ENCODE measurements at places on chromosomes 3 and 15.

- no peak for DNase-seq
Measured at GRCh38 chr15:73838831-73839426, 34.4 kb upstream of the TBC1D21 start.

DNA sequence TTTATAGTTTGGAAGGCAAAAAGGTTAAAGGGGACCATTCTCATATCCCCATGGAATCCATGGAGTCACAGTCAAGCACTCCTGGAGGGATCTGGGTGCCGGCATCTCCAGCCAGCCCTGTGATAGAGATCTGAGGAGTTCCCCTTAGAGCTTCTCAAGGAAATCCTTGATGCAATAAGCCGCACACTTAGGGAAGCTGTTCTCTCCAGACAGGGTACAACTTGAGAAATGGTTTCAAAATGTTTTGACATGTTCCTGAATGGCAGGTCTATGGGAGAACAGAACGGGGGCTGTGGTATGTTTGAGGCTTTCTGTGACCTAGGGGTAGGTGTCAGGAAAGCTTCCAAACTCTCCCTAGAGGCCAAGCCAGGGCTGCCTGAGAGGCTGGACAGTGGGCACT is 292.9 kb downstream of the TLE3 start:
- DNase-seq, result peak; percentile 86

DNA sequence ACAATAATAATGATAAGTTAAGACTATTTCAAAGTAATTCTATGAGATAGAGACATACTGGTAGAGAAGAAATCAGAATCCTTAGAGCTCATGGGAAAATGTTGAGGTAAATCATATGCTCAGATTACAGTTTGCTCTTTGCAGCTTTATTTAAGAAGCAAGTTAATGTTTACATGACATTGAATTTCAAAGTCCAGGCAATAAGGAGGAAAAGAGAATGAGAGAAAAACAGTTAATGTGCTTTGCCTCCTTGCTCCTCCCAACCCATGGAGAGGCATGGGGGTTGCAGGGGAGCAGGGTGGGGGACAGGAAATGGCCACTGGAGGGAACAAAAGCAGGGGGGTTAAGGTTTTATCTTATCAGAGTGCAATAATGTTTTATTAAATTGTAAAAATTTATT is 42.2 kb upstream of the ZBTB38 start:
- DNase-seq, result no peak

DNA sequence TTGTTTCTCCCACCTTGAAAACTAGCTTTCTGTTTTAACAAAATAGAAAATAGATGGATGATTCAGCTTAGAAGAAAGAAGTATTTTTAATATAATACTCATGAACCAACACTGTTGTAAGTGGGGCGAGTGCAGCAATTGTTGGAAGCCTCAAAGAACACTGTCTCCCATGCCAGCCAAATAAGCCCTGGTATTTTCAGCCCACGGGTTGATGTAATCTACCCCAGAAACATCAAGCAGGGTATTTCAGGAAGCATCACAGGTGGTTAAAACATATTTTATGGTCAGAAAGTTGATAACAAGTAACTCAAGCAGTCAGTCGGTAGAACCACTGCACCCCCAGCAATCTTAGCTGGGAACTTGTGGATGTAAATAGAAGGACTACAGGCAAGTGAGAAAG is 115.9 kb downstream of the SV2B start:
- DNase-seq, result no peak

- DNase-seq, result no peak
Measured at GRCh38 chr3:196666001-196666867, 26.7 kb downstream of the NRROS start.

- DNase-seq, result peak; percentile 65
Measured at GRCh38 chr3:31581660-31582059, 48.9 kb downstream of the STT3B start.

DNA sequence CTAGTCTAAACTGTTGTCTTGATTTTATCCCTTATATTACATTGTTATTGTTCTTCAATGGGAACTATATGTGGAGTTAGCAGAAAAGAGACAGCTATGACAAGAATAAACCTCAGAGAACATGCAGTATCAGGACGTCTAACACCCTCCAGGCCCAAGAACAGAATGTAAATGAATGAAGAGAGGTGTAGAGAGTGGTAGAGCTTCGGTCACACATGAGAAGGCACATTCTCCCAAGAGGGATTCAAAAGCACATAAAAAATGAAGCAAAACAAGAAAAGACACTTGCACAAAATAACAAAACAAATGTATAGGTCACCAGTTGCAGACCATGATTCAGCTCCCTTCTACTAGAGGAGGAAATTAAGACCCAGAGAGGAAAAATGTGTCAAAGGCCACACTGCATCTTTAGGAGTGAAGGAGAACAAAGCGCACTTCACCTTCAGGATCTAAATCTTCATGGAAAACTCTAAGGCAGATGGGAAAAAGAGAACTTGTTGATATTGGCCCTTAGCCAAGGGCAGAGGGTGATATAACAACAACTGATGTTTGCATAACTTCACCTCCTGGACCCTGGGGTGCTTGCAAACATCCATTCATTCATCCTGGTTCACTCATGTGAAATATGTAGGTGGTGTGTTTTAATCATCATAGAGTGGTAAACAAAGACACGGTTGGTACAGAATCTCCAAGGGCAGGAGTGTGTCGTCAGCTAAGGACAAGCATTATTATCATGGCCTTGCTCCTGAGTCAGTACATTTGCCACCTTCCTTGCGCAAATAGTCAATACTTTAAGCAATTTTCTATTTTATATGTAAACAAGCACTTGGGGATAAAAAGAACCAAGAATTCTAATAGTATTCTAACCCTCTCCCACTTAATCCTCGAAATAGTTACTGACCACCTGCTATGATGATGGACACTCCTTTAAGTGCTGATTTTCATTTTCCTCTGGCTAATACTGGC is 8.8 kb downstream of the NEK10 start:
- DNase-seq, result peak; percentile 4

DNA sequence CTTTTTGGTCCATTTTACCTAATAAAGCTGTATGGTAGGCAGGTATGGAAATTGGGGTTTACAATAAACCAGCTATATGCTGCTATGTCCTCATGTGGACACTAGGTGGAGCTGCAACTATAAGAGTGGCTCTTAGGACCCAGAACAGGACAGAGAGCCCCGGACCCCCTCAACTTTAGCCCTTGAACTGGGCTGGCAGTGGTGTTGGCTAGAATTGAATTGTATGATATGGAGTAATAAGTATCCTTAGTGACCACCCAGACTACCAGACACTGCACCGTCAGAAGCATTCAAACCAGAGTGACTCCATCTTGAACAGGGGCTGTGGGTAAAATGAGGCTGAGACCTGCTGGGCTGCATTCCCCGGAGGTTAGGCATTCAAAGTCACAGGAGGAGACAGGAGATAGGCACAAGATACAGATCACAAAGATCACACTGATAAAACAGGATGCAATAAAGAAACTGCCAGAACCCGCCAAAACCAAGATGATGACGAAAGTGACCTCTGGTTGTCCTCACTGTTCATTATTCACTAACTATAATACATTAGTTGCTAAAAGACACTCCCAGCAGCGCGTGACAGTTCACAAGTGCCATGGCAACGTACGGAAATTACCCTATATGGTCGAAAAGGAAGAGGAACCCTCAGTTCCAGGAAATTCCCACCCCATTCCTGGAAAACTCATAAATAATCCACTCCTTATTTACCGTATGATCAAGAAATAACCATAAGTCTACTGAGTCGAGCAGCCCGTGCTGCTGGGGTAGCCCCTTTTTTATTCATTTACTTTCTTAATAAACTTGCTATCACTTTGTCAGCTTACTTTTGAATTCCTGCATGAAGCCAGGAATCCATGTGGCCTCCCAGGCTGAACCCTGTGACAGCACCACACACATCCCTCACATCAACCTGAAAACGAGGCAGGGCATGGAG is 68.7 kb upstream of the BLM start:
- DNase-seq, result peak; percentile 97

- DNase-seq, result no peak
Measured at GRCh38 chr3:156630773-156631093, 43.7 kb upstream of the TIPARP start.

DNA sequence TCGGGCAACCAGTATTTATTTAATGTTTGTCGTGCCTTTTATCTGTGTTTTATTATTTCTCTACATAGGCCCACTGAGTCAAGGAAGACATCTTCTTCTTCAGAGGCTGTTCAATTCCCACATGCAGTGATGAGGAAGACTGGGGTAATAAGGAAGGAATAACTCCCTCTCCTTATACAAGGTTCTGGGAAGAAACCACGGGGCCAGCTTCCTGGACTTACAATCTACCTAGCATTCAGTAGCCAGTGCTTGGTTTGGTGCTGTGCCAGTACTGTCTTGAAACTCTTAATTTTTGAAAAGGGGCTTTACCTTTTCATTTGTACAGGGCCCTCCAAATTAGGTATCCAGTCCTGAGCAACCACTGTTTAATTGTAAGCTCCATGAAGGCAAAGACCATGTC is 51.2 kb downstream of the SRGAP3 start:
- no peak for DNase-seq

DNA sequence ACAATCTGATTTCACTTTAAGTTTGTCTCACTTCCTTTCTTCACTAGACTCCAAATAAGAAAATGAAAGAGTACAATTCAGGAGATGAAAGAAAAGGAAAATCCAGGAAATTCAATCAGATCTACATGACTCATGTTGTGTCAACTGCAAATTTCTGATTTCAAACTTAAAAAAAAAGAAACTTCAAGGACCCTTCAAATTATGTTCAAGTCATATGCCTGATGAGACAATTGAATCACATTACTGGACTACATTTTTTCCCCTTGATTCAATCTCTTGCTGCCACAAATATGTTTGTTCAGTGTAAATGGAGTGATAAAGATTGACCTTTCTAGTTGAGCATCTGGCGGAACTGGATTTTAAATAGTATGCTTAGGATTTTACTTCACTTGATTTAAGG is 37.4 kb downstream of the FRMD5 start:
- DNase-seq, result no peak
